A549 treated with GW870086 at 1 μM for 4 hours (cell line): ENCODE measurements at places on chromosomes 12 and 14. TPM values are rescaled to one million over a fixed set of nuclear protein-coding genes. Genes with fewer than 3 reads are reported as not detected.

Gene SERPINA10
- 0.03 TPM in 1 of 5 replicates, not detected in the others for total RNA-seq

Gene CLEC6A
- not detected in 5 replicates for total RNA-seq

Gene NFE2
- 0.10 TPM in 1 of 5 replicates, not detected in the others for total RNA-seq

Gene PLEKHG7
- 0.07 TPM in 1 of 5 replicates, not detected in the others for total RNA-seq

Gene DBX2
- total RNA-seq: not detected in 5 replicates

Gene NT5DC3
- 9.8 to 11.1 TPM (median 10.8 TPM) in 5 replicates for total RNA-seq

Gene DHRS2
- total RNA-seq: 4.8 to 9.2 TPM (median 6.1 TPM) in 5 replicates

Gene SLC6A15
- 3.7 to 4.9 TPM (median 4.7 TPM) in 5 replicates for total RNA-seq

Gene AICDA
- total RNA-seq: 0.13 to 0.34 TPM (median 0.23 TPM) in 4 of 5 replicates, not detected in the other

Gene MORN3
- 0.10 to 0.35 TPM (median 0.21 TPM) in 5 replicates for total RNA-seq

Gene GRIN2B
- total RNA-seq: 2.8 to 5.6 TPM (median 4.6 TPM) in 5 replicates

Gene APOF
- not detected in 5 replicates for total RNA-seq

Gene ZNF839
- total RNA-seq: 5.9 to 7.7 TPM (median 6.7 TPM) in 5 replicates

Gene SPRING1
- 15.3 to 29.8 TPM (median 22.6 TPM) in 5 replicates for total RNA-seq

Gene KRT73
- total RNA-seq: not detected in 5 replicates
